SHP77 (cell line): ENCODE measurements at places on chromosomes 13 and 19.

DNA sequence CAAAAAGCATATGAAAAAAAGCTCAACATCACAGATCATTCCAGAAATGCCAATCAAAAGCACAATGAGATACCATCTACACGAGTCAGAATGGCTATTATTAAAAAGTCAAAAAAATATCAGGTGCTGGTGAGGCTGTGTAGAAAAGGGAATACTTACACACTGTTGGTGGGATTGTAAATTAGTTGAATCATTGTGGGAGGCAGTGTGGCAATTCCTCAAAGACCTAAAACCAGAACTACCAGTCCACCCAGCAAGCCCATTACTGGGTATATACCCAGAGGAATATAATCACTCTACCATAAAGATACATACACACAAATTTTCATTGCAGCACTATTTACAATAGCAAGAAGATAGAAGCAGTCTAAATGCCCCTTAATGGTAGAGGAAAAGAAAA, 529.9 kb downstream of the SLITRK1 start:
- DNase-seq = no peak

- no peak for DNase-seq
These were observed 65.6 kb downstream of the IER2 start for GRCh38 chr19:13215572-13216380.

- DNase-seq = peak; percentile 45
These were observed 502.7 kb downstream of the UQCRFS1 start for GRCh38 chr19:28710278-28710677.

DNA sequence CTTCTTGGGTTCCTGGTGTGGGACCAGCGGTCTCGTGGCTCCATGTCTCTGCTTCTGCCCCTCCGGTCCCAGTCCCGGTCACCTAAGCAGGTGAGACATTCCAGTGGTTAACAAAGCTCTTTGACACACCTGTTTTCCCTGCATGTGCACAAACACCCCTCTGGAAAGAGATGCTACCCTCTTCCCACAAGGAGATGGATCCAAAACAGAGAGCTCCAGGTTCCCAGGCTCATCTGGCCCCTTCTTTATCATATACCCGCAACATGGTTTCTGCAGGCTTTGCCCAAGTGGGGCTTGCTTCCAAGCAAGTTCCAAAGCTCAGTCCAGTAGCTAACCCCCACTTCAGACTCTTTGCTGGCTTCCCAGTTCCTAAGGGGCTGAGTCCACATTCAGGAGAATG, 17.8 kb downstream of the PEG3 start:
- DNase-seq = no peak

GRCh38 chr19:13579388-13580060, 73.2 kb upstream of the CACNA1A start:
- DNase-seq = no peak

GRCh38 chr19:4910594-4911281, 1.4 kb downstream of the UHRF1 start:
- DNase-seq = no peak

- no peak for DNase-seq
These were observed 116.1 kb downstream of the DNAJC3 start for GRCh38 chr13:95793018-95793555.

- no peak for DNase-seq
These were observed 466.6 kb upstream of the PCDH9 start for GRCh38 chr13:67696775-67697174.

GRCh38 chr19:42422092-42422900, 4.9 kb downstream of the LIPE start:
- DNase-seq = no peak

DNA sequence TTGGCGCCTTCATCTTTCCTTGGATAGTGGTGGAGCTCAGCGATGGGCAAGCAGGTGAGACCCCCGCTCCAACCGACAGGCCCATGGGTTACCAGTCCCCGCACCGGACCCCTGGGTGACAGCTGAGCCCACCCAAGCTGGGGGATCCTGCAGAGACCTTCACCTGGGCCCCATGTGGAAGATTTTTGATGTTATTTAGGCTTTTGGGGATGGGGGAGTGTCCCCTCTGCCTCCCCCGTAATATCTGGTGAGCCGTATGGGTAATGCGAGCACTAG, 4.9 kb upstream of the LILRA5 start:
- no peak for DNase-seq

DNA sequence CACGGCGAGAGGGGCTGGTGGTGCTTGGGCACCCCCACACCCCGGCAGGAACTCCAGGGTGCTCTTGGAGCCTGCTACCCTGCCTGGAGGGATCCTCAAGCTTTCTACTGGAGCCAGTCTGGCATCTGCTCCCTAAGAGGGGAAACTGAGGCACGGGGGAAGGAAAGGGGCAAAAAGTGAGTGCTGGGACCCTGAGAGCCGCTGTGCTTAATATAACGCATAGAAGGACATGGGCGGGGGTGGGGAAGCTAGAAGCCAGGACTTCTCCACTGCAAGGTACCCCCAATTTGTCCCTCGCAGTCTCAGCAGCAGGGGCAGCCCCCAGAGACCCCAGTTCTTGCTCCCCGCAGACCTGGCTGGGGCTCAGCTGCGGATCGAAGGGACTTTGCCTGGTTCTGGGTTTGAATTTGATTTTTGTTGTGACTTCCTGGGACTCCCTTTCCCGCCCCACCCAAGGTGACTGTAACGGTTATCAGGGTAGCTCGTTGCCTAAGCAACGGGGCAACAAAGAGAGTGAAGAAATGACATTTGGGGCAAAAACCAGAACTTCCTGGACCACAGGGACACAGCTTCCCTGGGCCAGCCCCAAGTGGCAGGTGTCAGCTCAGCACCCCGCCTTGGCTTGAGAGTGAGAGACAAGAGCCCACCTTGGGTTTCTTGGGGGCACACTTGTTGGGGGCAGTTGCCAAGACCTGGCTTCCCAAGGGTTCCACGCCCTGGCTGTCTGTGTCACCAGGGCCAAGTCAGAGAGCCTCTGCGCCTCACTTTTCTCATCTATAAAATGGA, 638 bp downstream of the ADGRE5 start:
- DNase-seq = no peak

DNA sequence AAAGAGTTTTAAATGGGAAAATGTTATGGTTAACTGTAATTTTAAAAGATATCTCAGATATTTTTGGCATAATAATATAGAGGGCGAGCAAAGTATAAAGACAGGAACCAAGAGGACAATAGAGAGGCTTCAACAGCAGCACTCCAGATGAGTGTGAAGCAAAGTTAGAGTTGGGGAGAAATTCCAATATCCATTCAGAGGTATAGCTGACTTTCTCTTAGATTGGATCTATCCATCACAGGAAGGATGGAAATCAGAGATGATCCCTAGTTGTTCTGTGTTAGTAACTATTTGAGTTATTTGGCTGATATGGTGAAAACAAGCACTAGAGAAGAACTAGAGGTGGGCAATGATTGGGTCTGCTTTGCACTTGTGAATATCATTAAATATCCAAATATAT, 786.0 kb upstream of the KLHL1 start:
- no peak for DNase-seq

DNA sequence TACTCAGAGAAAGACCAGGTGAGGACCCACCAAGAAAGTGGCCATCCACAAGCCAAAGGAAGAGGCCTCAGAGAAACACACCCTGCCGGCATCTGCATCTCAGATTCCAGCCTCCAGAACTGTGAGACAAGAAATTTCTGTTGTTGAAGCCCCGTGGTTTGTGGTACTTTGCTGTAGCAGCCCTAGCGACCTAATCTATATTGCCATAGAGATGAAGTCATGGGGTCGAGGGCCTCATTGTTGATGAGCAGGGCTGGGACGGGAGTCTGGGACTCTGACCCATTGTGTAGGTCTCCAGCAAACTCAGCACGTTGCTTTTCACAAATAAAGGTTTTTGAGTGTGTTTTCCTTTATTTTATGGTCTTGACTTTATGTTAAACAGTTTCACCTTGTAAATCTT, 174.9 kb downstream of the TNFSF13B start:
- DNase-seq = no peak

DNA sequence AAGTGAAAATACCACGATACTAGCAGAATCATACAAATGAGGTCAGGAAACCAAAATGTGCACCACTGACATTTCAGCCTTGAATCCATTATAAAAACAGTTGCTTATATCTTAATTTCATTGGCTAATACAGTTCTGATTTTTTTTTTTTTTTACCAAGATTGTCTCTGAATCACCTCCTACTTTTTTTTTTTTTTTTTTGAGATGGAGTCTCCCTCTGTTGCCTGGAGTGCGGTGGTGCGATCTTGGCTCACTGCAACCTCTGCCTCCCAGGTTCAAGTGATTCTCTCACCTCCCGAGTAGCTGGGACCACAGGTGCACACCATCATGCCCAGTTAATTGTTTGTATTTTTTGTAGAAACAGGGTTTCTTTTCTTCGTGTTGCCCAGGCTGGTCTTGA, 270.2 kb downstream of the LMO7 start:
- no peak for DNase-seq

DNA sequence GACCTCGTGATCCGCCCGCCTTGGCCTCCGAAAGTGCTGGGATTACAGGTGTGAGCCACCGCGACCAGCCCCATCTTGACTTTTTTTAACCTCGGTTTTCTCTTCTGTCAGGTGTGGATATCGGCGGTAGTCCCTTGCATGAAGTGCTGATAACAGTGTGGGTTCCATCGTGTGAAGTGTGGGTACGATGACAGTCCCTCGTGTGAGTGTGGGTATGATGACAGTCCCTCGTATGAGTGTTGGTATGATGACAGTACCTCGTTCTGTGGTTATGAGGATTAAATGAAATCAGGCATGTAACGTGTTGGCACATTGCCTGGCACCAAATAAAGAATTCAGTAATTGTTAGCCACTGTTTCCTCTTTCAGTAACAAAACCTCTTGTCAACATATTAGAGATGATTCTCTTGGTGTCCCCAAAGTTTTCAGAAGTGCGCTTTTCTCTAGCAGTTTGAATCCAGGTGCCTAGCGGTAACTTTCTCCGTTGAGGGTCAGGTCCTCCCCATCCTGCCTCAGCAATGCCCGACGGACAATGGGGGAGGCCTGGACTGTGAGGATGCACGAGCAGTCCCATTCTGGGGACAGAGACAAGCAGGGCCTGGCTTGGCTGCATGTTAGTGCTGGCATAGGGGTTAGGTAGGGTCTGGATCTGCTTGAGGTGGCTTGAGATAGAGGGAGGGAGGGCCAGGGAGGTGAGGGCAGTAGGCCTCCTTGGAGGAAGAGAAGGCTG, 15.3 kb downstream of the GATAD2A start:
- no peak for DNase-seq

DNA sequence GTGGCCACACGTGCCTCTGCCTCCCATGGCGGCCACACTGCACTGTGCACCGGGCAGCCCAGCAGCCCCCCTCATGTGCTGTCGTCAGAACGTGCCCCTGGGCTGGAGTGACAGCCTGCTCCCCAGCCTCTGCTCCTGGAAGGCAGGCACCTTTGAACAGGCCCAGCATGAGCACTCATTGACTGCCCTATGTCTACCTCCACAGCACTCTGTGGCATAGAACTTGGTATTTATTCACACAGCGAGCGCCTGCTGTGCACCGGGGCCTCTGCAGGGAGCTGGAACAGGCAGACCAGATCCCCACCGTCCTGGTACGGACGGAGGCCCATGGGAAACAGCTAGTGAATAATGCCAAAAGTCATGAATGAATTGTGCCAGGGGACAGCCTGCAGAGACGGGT, 53.7 kb downstream of the DPF1 start:
- no peak for DNase-seq

DNA sequence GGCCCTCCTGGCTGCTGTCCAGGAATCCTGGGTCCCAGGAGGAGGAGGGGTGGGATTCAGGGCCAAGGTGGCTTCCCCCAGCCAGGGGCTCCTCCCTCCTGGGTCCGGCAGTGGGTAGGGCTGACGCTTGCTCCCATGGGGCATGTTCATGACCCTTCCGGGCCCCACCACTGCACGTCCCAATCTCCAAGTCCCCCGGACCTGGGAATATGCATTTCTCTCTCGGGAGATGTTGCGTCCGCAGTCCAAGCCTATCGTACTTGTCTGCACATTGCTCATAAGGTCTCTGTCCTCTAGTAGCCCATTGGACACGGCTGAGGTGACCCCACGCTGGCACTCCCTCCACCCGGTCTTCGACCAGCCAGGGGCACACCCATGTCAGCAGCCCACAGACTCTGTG, 192.3 kb downstream of the TEX29 start:
- DNase-seq = no peak

DNA sequence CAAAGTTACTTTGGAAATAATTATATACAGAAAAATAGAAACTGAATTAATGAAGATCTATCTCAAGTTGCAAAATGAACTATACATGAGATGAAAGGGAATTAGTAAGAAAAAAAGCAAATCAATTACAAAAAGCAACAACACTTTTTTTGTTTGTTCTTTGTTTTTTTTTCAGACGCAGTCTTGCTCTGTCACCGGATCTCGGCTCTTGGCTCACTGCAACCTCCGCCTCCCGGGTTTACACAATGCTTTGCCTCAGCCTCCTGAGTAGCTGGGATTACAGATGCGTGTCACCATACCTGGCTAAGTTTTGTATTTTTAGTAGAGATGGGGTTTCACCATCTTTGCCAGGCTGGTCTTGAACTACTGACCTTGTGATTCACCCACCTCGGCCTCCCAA, 2.2 kb downstream of the ZNF415 start:
- DNase-seq = no peak

GRCh38 chr13:49307365-49307764, 59.6 kb downstream of the CDADC1 start:
- no peak for DNase-seq

GRCh38 chr19:53927739-53928138, 18.7 kb downstream of the CACNG7 start:
- DNase-seq = no peak

DNA sequence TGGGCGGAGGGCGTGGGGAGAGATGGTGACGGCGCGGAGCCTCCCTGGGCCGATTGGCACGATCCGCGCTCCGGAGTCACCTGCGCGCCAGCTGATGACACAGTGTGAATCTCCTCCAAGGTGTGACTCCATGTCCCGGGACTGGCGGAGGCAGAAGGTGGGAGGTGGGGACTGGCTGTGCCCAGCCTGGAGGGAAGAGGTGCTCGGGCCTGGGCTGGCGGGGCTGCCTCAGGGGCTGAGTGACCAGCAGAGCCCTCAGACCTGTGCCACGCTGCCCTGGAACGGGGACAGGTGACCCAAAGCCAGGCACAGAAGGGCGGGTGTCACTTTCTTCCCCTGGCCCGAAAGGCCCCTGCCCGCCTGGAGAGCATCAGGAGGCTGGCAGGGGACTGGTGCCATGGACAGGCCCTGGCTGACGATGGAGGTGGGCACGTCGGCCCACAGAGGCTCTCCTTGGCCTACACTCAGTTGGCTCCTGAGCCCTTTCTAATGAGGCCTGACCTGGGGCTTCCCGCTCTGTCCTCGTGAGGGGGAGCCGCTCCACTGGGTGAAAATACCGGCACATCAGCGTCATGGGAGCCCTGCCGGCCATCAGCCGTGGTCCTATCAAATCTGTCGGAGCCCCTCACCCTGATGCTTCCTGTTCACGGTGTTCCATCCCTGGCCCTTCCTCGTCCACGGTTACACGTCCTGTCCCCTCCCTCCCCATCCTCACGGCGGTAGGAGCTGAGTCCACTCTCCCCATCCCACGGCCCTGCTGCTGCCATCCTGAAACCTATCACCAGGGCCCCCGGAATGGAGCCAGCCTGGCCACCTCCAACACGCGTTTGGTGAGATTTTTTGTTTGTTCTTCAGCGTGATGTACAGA, 75.6 kb downstream of the SPACA7 start:
- DNase-seq = no peak

- DNase-seq = no peak
These were observed 2.7 kb upstream of the C3 start for GRCh38 chr19:6723108-6723618.
